EL (cell line): ENCODE measurements at places on chromosomes 3 and 15.

- no peak for DNase-seq
Measured at GRCh38 chr3:75171630-75172230, 492.4 kb upstream of the FRG2C start.

GRCh38 chr3:88203642-88204055 is 53.9 kb downstream of the C3orf38 start:
- DNase-seq, result peak; percentile 59

DNA sequence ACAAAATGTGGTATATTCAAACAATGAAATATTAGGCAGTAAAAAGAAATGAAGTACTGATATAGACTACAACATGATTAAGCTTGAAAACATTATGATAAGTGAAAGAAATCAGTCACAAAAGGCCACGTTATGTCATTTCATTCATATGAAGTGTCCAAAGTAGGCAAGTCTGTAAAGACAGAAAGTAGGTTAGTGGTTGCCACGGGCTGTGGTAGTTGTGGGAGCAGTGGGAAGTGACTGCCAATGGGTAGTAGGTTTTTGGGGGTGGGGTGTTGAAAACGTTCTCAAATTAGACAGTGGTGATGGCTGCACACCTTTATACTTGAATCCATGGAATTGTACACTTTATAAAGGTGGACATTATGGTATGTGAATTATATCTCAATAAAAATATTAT is 12.1 kb downstream of the GALNT15 start:
- no peak for DNase-seq

- no peak for DNase-seq
Measured at GRCh38 chr3:84965141-84965540, 6.4 kb downstream of the CADM2 start.

- no peak for DNase-seq
Measured at GRCh38 chr3:132405609-132406299, 11.5 kb upstream of the DNAJC13 start.
